ENCODE measurements at places on chromosomes 2 and 18. TPM values are rescaled to one million over a fixed set of nuclear protein-coding genes. Genes with fewer than 3 reads are reported as not detected.

GRCh38 chr2:226904592-226904991, 68.7 kb downstream of the RHBDD1 start:
- no peak for DNase-seq

The AMER3 gene
- total RNA-seq: not detected

- peak; percentile 95 for DNase-seq
These were observed 126.6 kb downstream of the TMEM131 start for GRCh38 chr2:97868986-97869721.

GRCh38 chr2:203987959-203988358, 51.4 kb downstream of the ICOS start:
- no peak for DNase-seq

DNA sequence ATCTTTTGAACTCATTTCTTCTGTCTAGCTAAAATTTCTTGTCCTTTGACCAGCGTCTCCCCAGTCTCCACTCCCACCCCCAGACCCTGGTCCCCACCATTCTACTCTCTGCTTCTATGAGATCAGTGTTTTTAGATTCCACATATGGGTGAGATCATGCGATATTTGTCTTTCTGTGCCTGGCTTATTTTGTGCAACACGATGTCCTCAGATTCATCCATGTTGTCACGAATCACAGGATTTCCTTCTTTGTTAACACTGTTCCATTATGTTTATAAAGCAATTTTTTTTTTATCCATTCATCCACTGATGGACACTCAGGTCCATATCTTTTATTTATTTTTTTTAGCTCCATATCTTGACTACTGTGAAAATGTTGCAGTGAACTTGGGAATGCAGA, 16.0 kb upstream of the ACYP2 start:
- no peak for DNase-seq

DNA sequence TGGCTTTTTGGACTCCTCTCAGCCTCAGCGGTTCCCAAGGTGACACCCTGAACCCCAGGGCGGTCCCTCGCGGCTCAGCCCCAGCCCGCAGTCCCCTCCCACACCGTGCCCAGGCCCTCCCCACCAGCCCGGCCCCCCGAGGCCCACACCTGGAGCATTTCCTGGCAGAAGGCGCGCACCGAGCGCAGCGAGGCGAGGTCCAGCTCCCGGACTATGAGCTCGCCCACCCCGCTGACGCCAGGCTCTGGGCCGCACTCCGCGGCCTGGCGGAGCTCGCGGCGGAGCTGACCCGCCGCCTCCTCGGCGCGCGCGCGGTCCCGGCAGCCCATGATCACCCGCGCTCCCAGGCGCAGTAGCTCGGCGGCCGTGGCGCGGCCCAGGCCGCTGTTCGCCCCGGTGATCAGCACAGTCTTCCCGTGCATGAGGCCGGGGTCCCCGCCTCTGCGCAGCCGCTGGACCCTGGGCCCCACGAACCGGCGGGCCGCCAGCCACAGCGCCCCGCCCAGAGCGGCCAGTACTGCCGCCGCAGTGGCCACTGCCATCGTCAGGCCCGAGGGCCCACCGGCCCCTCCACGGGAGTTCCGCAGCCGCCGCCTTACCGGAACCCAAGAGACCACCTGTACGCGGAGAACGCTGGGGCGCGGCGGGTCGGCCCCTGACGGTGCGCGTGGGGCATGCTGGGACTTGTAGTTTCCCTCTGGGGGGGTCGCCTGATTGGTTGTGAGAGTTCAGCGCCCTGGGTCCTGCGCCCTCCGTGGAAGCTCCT, at the start of gene RDH14:
Gene RDH14 (minus strand): TSS at position 623 of the 766 bp plus-strand sequence. CDS start 81 bp downstream, at position 542.
- peak; percentile 77 for DNase-seq

DNA sequence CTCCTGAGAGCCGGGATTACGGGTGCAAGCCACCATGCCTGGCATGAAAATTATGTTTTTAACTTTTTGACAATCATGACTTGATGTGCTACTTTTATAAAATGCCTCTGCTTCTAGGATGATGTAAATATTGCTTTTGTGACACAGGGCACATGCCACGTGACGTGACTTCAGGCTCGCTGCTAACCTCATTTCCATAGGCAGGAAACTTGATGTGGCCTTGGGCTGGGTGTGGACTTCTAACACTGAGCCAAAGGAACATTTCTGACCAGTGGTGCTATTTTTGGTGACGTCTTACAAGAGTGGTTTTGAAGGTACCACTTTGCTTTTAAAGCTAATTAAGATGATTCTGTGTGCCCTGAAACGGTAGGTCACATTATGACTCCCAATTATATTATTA, 34.2 kb upstream of the THOC1 start:
- no peak for DNase-seq

DNA sequence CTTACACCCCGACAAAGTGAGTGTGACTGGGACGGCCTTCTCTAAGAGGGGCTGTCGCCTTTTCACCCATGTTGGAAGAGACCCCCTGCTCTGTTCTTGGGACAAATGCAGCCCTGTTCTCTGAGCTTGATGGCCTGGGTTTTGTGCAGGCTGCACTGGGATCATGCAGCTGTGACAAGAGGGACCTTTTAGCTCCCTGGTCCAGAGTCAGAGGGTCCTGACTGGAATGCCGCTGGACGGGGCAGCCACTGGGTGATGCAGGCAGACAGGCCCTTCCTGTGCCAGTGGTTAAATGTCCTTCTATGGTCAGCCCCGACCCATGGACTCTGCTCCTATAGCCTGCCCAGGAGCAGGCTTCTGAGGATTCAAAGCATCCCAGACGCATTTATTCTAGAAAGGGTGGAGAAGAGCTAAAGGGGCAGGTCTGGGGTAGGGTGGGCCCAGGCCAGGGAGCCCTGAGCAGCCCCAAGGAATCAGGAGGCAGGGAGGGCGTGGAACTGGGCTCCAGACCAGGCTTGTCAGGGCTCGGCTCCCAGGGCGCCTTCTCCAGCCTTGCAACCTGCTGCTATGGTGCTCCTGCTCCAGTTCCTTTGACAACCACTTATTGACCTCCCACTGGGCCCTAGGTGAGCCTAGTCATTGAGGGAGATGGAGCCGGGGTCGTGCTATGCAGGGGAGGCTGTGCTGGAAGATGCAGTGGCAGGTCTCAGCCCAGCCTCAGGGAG, 277.9 kb upstream of the HS6ST1 start:
- DNase-seq: no peak

The CHST9 gene
- 0.23 TPM for total RNA-seq

The COL5A2 gene
- 160 TPM for total RNA-seq

- DNase-seq: no peak
These were observed 275.2 kb downstream of the AGAP1 start for GRCh38 chr2:235769046-235769445.

The UGT1A7 gene
- total RNA-seq: not detected

GRCh38 chr2:48707466-48707865, 48.1 kb downstream of the LHCGR start:
- DNase-seq: peak; percentile 69

The NT5DC4 gene
- total RNA-seq: not detected

GRCh38 chr2:201136889-201137321, 20.9 kb downstream of the CFLAR start:
- no peak for DNase-seq

- DNase-seq: no peak
These were observed 35.1 kb upstream of the B3GNT7 start for GRCh38 chr2:231360401-231360800.

- DNase-seq: no peak
These were observed 31.8 kb upstream of the DLX1 start for GRCh38 chr2:172053486-172053885.

The MAP2 gene
- total RNA-seq: 5.3 TPM

GRCh38 chr2:88197732-88198131, 27.6 kb downstream of the THNSL2 start:
- no peak for DNase-seq
